ENCODE measurements at places on chromosomes 2 and 18.

DNA sequence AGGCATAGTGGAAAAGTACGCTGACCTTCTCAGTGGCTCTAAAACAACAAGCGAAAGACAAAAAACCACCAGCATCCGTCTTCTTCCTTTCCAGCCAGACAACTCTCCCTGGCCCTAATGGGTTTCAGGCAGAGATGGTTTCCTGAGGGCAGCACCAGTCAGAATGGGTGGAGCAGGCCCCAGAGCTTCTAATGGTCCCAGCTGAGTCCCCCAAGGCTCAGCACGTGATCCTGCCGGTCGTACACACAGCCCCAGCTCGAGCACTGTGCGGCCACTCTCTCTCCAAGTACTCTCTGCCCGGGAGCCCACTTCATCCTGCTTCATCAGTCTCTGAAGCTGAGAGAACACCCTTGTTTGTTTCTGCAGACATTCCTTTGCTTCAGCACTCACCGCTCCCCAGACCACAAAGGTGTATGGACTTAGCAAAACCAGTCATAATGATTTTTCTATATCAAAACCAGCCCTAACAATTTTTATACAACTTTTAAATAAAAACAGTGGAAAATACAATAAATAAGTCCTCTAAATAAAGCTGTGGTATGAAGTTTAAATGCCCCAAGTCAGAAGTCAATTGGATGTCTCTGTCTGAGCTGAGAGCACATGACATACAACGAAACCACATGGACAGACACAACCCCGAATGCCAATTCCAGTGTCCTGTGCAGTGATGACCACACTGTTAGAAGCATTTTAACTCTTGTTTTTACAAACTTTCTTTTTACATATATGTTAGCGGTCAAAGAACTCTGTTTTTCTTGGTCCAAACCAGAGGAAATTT is 63.9 kb downstream of the PARD6G start:
- DNase-seq: no peak

- no peak for DNase-seq
Measured at GRCh38 chr18:848062-848861, 36.2 kb upstream of the YES1 start.

GRCh38 chr18:79568543-79569205 is 110.9 kb upstream of the CTDP1 start:
- no peak for DNase-seq

- DNase-seq: peak; percentile 31
Measured at GRCh38 chr18:37575646-37576045, 10.0 kb upstream of the CELF4 start.

DNA sequence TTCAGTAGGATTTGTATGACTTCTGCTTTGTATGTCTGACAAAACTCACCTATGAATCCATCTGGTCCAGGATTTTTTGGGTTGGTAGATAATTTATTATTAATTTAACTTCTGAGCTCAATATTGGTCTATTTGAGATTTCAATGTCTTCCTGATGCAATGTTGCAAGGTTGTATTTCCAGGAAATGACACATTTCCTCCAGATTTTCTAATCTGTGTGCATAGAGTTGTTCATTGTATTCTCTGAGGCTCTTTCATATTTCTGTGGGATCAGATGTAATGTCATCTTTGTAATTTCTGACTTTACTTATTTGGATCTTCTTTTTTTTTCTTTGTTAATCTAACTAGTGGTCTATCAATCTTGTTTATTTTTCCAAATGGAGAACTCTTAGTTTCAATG is 584.7 kb upstream of the SETBP1 start:
- no peak for DNase-seq

- DNase-seq: no peak
Measured at GRCh38 chr2:21774691-21775368, 651.1 kb downstream of the TDRD15 start.

GRCh38 chr2:25831746-25832449 is 46.4 kb downstream of the ASXL2 start:
- no peak for DNase-seq

- no peak for DNase-seq
Measured at GRCh38 chr2:224947566-224947965, 94.7 kb downstream of the DOCK10 start.

DNA sequence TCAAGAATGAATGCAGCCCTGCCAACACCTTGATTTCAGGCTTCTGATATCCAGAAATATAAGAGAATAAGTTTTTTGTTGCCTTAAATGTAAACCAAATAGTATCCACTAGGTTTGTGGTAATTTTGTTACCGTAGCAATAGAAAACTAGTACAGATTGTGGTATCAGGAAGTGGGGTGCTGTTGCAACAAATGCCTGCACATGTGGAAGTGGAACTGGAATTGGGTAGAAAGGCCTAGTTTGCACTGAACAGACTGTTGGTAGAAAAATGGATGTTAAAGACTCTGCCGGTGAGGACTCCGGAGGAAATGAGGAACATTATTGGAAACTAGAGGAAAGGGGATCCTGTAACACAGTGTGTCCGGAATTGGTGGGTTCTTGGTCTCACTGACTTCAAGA is 145.8 kb upstream of the MGAT5 start:
- DNase-seq: no peak

DNA sequence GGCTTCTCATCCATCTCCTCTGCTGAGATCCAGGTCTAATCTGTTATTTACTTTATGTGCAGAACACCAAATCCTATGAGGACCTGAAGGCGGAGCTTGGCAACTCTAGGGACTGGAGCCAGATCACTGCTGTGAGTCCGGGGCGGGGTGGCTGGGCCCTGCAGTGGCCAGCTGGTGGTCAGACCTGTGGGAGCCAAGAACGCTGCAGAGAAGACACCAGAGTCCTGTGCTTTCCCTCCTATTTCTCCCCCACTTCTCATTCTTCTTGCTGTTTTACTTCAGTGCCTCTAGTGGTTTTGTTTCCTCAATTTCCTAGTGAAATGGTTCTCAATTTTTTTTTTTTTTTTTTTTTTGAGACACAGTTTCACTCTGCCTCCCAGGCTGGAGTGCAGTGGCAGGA is 19.7 kb downstream of the VIL1 start:
- no peak for DNase-seq

- DNase-seq: no peak
Measured at GRCh38 chr18:10713409-10713808, 187.6 kb downstream of the NAPG start.

DNA sequence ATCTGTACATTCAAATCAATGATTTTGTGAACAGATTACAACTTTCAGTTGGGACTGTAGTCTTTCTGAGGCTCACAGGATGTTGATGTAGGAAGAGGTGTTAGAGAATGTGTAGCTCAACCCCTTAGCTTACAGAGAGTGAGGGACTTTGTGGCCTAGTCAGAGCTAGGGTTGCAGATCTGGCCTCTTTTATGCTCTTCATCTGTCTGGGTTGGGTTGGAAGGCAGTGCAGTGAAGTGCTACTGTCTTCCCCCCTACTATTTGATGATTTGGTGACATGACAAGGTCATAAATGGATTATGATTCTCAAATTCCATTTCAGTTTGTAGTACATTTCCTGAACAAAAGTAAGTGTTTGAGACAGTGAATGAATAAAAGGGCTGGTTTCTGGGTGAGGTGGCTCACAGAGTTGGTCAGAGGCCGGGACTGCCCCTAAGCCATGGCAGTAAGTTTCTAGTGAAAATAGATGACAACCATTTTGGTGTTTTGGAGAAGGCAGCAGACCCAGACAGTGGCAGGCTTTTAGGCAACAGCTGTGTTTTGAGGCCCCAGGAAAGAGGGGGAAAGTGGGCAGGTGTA is 21.6 kb downstream of the MAP4K4 start:
- no peak for DNase-seq

- DNase-seq: no peak
Measured at GRCh38 chr2:181660181-181660580, 3.3 kb upstream of the CERKL start.

DNA sequence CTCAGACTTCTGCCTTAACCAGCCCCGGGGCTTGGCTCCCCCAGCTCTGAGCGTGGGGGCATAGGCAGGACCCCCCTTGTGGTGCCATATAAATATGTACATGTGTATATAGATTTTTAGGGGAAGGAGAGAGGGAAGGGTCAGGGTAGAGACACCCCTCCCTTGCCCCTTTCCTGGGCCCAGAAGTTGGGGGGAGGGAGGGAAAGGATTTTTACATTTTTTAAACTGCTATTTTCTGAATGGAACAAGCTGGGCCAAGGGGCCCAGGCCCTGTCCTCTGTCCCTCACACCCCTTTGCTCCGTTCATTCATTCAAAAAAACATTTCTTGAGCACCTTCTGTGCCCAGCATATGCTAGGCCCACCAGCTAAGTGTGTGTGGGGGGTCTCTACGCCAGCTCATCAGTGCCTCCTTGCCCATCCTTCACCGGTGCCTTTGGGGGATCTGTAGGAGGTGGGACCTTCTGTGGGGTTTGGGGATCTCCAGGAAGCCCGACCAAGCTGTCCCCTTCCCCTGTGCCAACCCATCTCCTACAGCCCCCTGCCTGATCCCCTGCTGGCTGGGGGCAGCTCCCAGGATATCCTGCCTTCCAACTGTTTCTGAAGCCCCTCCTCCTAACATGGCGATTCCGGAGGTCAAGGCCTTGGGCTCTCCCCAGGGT is 5.5 kb downstream of the CTDSP1 start:
- DNase-seq: no peak

GRCh38 chr2:41326851-41327250 is 721.0 kb upstream of the PKDCC start:
- peak; percentile 27 for DNase-seq

DNA sequence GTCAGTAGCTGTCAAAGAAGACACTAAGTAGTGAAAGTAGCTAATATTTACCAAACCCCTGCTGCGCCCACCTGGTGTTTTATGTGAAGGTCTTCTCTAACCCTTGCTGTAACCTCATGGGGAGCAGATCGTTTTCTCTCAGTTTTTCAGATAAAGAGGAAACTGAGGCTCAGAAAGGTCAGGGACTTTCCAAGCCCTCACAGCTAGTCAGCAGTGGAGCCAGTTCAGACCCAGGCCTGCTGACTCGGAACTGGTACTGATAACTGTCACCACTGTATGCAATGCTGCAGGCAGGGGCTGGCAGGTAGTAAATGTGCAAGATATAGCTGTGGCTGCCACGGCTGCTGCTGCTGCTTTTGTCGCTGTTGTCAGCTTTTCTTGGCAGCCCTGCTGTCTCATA is 69.1 kb downstream of the LRRFIP1 start:
- peak; percentile 14 for DNase-seq

- peak; percentile 83 for DNase-seq
Measured at GRCh38 chr2:70767079-70767698, 811 bp downstream of the ADD2 start.

GRCh38 chr18:49845629-49846360 is 32.5 kb upstream of the ACAA2 start:
- no peak for DNase-seq

- DNase-seq: no peak
Measured at GRCh38 chr2:100935372-100935752, 66.7 kb upstream of the RPL31 start.

- DNase-seq: no peak
Measured at GRCh38 chr2:24490181-24490689, 819 bp upstream of the NCOA1 start.

DNA sequence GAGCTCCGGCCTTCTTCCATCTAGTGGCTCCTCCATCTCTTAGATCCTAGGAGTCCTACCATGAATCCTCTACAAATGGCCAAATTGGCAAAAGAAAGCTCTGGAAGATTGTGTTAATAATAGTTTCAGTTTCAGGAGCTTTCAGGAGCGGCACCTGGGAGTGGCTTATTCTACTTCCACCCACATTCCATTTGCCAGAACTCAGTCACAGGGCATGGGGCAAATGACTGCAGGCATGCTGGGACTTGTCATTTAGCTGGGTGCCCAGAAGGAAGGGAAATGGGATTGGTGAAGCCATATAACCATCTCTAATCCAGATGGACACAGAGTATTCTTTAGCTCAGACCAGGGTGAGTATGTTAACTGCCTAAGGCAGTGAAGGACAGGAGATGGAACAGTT is 3.6 kb upstream of the LRATD1 start:
- no peak for DNase-seq

- no peak for DNase-seq
Measured at GRCh38 chr2:99032786-99033185, 96.8 kb upstream of the CRACDL start.

DNA sequence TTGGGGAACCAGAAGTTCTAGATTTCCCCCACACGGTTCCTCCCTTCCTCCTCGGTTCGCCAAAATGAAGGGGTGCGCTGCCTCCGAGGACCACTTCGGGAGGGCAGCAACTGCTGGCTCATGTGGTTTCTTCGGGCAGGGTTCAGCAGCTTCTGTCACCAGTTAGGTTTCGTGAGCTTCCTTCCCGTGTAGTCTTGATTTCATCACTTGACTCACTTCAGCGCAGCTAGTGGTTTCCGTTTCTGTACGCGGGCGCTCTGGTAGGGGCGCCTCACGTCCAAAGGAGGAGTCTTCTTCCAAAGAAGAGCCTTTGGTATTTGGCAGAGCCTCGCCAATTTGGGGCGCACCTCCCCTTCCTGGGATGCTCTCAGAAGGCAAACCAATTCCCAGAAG is 485 bp upstream of the GALNT3 start:
- peak; percentile 65 for DNase-seq

DNA sequence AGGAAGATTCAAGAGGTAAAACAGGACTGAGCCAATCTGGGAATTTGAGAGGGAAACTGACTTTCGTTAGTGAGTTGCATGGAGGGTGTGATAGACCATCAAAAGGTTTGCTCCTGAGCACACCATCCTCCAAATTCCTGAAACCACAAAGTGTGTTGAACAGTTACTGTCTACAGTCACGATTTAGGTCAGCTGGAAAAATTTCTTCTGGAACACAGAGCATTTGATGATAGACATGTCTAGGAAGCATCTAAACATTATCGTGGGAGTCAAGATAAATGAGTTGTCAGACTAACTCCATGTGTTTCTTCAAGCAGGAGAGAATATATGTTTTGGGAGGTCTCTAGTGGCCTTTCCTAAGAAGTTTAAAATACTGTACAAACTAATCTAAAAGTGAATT is 449.4 kb upstream of the SLC14A2 start:
- no peak for DNase-seq

GRCh38 chr2:71937396-71937795 is 210.3 kb downstream of the CYP26B1 start:
- no peak for DNase-seq

DNA sequence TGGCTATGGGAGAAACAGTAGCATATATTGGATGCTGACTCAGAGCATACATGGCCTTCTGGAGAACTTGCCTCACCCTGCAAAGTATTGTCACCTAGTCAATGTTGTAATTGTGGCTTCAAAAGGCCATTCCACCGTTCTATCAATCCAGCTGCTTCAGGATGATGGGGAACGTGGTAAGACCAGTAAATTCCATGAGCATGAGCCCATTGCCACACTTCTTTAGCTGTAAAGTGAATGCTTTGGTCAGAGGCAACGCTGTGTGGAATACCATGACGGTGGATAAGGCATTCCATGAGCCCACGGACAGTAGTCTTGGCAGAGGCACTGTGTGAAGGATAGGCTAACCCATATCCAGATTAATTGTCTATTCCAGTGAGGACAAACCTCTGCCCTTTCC is 1300.1 kb upstream of the ACVR2A start:
- no peak for DNase-seq

Measured in H9 (cell line).